Stromal cell of bone marrow (primary cell): ENCODE measurements at places on chromosomes 5 and 9.

DNA sequence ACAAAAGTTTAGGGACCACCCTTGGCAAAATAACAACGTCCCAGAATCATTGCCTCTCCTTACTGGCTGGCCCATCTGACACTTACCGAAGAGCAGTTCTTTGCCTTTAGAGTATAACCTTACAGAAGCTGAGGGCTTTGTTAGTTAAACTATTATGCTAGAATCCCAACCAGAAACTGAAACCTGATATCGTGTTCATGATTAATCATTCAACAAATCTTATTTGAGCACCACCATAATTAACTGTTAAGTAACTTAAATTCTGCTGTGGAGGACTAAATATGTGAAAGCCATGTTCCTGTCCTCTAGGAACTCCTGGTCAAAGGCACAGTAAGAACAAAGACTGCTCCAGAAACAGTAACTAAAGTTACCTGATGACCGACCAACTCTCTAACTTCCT, 104.9 kb downstream of the ARL15 start:
- no peak for DNase-seq

GRCh38 chr5:169429044-169429443, 128.1 kb upstream of the SLIT3 start:
- DNase-seq, result no peak

DNA sequence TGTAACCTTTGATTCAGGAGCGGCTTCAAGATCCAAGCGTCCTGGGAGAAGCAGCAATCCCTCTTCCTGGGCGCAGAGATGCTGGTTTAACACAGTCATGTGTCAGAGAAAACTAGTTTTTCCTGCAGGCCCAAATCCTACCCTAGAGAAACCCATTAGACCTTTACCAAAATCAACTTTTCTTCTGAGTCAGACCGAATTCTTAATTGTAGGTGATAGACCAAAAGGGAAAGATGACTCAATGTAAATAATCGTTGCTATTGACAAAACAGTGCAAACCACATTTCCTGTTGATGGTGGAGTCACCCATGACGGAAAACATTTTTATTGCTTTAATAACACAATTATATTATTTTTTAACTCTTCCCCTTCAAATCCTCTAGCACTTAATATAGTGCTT, 40.1 kb downstream of the SLC1A1 start:
- DNase-seq, result no peak

DNA sequence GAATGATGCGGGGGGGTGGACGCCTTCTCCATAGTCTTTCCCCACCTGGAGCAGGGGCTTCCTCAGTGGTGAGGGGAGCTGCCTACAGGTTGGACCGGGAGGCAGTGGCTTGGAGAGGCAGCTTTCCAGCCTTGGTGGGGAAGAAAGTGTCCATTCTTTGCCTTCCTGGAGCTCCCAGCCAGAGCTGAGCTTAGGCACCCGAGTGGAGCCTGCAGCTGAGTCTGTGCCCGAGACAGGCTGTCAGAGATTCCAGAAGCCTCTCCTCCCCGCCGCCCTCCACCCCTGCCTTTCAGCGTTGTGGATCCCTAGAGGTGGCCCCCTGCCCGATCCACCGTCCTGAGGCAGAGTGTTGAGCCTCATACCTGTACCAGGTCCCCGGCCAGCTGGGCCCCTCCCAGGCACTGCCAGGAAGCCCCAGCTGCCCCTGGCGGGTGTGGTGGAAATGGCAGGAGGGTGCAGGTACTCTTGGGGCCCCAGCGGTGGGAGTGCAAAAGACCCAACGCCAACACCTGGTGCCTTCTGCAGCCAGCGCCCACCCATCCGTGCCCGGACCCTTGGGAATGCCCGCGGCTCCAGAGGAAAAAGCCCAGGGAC, 112.0 kb downstream of the RXRA start:
- DNase-seq, result no peak

DNA sequence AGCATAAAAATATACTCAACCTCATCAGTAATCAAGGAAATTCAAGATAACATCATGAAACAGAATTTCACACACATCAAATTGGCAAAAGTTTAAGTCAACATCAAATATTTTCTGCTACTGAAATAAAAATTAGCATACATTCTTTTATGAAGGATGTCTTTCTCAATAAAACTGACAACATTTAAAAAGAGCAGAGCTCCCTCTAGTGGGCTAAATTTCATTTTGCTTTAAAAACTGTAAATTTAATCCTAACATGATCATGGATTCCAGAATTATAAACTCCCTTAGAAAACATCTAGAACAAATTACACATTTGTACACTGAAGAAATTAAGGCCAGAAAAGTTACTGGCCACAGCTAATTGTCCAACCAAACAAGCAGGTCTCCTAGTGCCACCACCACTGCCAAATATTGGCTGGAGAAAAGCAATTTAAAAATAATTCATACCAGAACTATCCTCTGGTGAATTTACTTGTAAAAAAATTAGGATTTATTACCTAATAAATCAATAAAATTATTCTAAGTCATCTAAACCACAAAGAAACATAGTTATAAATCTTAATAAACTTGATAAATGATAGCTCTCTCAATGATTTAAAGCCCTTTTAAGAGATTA, 31.2 kb downstream of the DEPDC1B start:
- DNase-seq, result peak; percentile 30

DNA sequence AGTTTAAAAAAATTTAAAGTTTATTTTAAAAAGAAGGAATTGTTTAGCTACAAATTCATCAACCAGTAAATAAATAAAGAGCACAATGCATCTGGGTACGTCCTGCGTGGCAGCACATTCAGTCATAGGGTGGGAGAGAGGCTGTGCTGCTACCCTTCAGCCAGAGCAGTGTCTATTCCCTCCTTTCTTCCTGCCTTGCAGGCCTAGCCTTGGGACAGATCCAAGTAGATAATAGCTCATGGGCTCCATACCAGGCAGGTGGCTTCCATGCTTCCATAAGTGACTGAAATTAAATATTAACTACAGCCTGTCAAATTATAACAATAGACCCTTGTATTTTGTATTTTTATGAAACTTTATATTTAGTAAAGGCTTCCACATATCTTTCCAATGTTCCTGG, 408.3 kb upstream of the RGMB start:
- no peak for DNase-seq

- DNase-seq, result no peak
Observed at GRCh38 chr5:32259033-32259432, 53.7 kb downstream of the MTMR12 start.

- no peak for DNase-seq
Observed at GRCh38 chr9:88464851-88465250, 70.1 kb upstream of the NXNL2 start.

GRCh38 chr9:14298601-14299022, 15.3 kb downstream of the NFIB start:
- no peak for DNase-seq

DNA sequence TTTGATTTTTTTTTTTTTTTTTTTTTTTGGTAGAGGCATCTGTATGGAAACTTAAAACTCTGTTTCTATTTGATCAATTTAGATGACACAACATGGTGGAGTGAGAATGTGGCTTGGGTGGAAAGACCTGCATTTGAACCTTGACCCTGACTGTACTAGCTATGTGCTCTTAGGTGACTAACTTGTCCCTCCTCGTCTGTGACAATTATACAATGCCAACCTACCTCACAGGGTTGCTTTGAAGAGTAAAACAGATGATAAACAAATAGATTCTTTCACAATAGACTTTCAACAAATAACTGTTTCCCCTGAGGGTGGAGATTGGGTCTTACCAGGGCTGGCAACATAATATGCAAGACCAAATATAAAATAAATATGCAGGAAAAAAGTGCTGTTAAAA, 109.3 kb downstream of the CRB2 start:
- DNase-seq, result no peak

- no peak for DNase-seq
Observed at GRCh38 chr5:136769093-136769492, 403.7 kb upstream of the TRPC7 start.

GRCh38 chr5:157384971-157385709, 74.9 kb upstream of the NIPAL4 start:
- DNase-seq, result peak; percentile 96

DNA sequence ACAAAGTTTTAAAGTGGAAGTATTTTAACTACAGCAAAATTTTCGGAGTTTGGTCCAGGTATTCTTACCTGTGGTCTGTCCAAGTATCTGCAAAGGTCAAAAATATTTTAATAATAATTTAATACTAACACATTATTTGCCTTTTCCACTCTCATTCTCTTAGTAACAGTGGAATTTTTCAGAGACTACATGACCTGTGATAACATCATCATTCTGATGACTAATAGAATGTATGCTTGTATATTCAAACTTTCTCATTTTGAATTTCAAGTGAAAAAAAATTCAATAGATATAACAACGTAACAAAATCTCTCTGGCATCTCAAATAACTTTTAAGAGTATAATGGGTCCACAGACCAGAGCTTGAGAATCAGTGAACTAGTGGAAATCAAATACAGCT, 78.3 kb downstream of the FBXL17 start:
- DNase-seq, result no peak

GRCh38 chr5:115246361-115246991, 16.2 kb downstream of the PGGT1B start:
- peak; percentile 20 for DNase-seq

- DNase-seq, result no peak
Observed at GRCh38 chr9:127667127-127667844, 39.5 kb upstream of the CFAP157 start.

DNA sequence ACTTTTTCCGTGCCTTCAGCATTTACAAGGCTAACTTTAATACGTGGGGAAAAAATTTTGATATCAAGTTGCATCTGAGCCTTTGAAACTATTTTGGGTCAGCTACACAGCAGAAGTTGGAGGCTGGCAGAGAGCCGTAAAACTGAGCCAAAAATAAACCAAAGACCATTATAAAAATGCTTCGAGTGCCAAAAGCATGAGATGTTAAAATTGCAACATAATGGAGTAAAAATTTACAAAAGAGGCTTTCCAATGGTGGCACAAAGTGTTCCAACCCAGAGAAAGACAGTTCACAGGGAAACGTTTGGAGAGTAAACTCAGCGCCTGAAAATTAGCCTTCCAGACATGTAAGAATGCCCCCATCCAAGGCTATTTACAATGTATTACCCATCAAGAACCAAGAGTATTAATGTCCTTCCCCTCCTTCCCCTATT, 190.3 kb downstream of the TLE1 start:
- peak; percentile 74 for DNase-seq

- no peak for DNase-seq
Observed at GRCh38 chr5:91849069-91849468, 466.0 kb upstream of the ARRDC3 start.

GRCh38 chr9:116842658-116843057, 155.6 kb downstream of the TRIM32 start:
- no peak for DNase-seq

DNA sequence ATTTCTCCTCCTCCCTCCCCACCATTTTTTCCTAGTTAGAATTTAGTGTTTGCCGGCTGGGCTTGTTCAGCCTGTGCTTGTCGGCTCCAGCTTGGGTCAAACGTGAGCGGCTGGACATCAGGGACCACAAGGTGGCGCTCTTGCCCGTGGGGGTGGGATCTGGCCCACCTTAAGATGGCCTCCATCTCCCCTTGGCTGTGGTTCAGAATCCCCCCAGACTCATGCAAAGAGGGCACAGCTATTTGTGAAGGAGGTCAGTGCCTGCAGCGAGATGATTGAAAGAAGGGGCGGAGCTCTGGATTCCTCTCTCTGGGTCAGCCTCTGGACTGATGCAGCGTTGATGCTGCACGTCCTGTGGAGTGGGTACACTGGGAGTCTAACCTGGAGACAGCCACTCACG, 283.3 kb upstream of the TUT7 start:
- no peak for DNase-seq

DNA sequence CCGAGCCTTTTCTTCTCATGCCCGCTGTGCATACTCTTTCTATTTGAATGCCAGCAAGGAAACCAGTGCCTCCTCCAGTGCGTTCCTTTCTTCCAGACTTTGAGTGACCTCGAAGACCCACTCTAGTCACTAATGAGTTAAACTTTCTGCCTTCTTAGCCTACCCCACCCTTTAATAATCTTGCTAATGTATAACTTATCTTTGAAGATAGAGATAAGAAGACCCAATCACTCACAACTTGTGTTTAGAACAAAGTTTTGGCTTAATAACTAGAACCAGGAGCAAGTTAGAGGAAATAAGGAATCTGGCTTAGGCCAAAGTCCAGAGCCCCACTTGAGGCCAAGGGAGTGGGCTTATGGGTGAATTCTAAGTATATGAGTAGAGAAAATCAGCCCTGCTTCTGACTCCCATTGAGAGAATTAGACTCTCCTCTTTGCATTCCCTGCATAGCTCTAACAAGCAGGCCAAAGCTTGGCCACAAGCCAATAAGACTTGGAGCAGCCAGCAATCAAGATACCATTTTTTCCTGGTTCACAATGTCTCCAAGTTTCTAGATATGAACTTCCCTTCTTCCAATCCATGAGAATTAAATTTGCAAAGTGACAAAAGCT, 181.5 kb upstream of the PIK3R1 start:
- DNase-seq, result no peak

- peak; percentile 42 for DNase-seq
Observed at GRCh38 chr5:87361031-87361445, 51.7 kb downstream of the CCNH start.

- no peak for DNase-seq
Observed at GRCh38 chr9:136433849-136434579, 5.6 kb downstream of the INPP5E start.

GRCh38 chr9:129550199-129550839, 70.6 kb downstream of the C9orf50 start:
- DNase-seq, result peak; percentile 65

DNA sequence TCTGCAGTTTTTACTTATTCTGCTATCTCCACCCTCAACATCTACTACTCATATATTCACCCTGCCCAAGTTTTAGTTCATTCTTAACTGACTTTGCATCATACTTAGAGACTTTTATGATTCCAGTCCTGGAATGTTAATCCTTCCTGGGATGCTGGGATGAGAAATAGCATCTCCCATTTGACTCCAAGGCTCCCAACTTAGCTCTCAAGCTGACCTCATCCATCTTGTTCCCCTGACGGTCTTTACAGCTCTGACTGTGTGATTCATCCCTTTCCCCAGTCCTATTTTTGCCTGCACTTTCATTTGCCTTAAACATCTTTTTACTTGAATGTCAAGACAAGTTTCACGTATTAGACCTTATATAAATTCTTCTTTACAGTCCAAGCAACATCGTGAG, 297.8 kb downstream of the EPB41L4A start:
- peak; percentile 25 for DNase-seq

DNA sequence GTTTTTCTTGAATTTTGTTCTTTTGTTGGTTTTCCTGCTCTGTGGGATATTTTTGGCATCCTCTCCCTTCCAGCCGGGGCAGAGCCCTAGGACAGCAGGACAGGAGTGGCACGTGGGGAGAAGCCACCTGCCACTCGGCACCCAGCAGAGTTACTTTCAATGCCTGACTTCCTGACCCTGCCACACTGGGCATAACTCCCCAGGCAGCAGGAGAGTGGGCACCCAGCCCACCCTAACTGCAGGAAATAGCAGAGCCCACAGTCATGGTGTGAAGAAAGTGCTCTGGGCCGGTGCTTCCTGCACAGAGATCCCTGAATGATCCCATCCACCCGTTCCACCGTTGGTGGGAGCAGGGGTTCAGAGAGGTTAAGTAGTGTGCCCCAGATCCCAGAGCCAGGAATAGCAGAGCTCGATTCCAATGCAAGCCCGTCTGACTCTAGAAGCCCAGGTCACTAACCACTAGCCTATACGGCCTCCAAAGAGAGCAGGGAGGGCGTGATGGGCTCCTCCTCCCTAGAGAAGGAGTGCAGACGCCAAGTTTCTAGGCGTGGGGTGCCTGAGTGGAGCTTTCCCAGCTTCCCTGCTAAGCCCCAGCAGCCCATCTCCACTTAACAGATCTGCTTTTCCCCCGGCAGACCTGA, 8.1 kb upstream of the NUP214 start:
- DNase-seq, result no peak
